Stimulated activated CD8-positive, alpha-beta memory T cell treated with anti-CD3 and anti-CD28 coated beads, Interleukin-15, amount 100 ng/mL, for 48 hours (primary cell): ENCODE measurements at places on chromosomes 13 and 19.

DNA sequence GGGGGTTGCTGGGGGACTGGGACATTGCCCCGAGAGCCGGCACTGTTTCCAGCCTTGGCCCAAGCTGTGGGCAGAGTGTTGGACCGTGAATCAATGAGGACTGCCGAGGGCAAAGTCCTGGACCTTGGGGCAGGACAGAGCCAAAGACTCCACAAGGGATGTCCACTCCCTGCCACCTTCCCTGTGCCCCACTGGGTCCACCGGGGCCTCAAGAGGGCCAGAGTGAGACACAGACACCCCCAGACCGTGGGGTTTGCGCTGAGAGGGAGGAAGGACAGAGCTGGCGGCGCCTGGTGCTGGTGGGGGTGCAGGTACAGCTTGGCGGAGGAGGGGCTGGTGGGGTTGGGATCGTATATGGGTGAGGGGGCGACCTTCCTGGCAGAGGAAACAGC is 11.8 kb downstream of the MAST3 start:
- no peak for DNase-seq

- DNase-seq: no peak
Observed at GRCh38 chr19:30679153-30679702, 307.0 kb downstream of the ZNF536 start.

DNA sequence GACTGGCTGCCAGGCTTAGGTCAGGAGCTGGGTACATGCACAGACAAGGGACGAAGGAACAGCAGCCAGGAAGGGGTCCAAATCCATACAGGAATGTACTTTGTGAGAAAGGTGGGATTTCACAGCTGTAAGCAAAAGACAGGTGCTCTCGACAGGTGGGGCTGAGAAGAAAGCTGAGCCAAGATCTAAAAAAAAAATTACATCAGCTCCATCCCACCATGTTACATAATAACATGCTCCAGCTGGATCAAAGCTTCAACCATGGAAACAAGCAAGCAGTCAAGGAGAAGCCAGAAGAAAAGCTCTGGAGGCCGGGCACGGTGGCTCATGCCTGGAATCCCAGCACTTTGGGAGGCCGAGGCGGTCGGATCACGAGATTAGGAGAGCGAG is 8.0 kb downstream of the UBXN6 start:
- DNase-seq: no peak

- no peak for DNase-seq
Observed at GRCh38 chr19:35143231-35143715, at the start of gene FXYD7. TSS of gene FXYD7 (plus strand) at chr19:35143255. CDS start at chr19:35143334, 79 bp downstream.

GRCh38 chr19:40687525-40688016 is 2.9 kb downstream of the NUMBL start:
- DNase-seq: no peak
